Central memory CD4-positive, alpha-beta T cell (primary cell): ENCODE measurements at places on chromosomes 16 and 17.

DNA sequence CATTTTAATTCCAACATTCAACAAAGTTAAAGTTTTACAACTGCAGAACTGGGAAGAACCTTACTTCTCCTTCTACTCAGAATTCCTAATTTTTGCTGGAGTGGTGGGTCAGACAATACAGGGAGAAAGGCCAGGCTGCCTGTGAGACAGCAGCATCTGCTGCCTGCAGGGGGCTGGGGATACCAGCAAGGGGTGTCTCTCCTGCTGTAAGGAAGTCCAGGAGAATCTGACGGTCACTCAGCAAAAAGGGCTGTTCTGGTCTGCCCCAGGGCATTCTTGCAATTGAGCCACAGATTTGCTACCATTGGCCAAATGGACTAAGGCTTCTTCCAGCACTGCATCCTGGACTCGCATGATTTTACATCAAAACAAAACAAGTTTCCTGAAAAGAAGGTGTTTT lies 426.6 kb upstream of the CDH11 start:
- DNase-seq = no peak

DNA sequence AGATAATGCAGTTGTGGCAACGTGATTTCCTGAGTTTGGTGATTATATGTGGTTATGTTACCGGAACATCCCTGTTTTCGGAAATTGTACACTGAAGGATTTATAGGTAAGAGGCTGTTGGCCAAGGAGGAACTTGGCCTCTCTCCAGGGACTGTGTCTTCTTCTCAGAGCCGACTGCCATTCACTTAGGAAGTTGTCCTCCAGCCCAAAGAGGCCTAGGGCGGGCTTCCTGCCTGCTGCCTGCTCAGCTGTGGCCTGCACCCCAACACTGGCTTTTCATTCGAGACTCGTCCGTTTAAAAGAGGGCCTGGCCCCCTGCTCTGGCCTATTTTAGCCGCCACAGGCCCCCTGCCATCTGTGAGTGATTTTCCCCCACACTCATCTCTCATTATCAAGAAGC lies 64.3 kb downstream of the ZDHHC7 start:
- no peak for DNase-seq

- no peak for DNase-seq
These were observed 636 bp upstream of the RAP1GAP2 start for GRCh38 chr17:2795441-2796163.

DNA sequence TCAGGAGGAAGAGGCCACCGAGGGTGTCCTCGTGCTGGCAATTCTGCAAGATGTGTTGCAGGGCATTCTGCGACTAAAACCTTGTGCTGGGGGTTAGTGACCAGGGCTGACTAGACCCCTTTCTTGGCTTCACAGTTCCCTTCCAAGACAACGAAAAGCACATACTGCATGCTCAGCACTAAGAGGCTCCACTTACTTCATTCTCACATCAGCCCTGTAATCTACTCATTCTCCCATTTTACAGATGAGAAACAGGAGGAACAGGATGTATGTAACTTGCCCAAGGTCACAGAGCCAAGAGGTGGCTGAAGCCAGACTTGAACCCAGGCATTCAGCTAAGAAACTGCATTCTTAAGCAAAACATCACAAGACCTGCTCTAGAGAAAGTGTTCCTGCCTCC lies 5.3 kb upstream of the PHOSPHO1 start:
- DNase-seq = no peak

- no peak for DNase-seq
These were observed 11.7 kb downstream of the ZFHX3 start for GRCh38 chr16:73036074-73036826.

GRCh38 chr16:2077016-2077415 lies 29.2 kb downstream of the TSC2 start:
- DNase-seq = no peak

GRCh38 chr17:21495281-21495680 lies 119.1 kb downstream of the KCNJ12 start:
- no peak for DNase-seq

DNA sequence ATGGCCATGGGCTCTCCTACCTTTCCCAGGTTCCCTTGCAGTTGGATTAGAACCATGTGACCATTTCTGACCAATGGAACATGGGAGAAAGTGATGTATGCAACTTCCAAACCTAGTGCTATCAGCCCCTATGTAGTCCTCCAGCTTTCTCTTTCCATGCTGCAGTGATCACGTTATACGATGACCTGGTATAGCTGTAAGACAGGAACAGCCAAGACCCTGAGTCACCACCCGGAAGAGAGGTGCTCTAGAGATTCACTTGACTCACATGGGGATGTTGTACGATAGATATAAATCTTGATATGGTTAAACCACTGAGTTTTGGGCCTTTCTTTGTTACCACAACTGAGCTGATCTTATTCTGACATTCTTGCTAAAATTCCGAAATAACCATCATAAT lies 65.1 kb downstream of the NOG start:
- DNase-seq = no peak

- no peak for DNase-seq
These were observed 5.2 kb downstream of the ITGA3 start for GRCh38 chr17:50060951-50061712.

GRCh38 chr17:11547853-11548252 lies 50.4 kb upstream of the DNAH9 start:
- no peak for DNase-seq

DNA sequence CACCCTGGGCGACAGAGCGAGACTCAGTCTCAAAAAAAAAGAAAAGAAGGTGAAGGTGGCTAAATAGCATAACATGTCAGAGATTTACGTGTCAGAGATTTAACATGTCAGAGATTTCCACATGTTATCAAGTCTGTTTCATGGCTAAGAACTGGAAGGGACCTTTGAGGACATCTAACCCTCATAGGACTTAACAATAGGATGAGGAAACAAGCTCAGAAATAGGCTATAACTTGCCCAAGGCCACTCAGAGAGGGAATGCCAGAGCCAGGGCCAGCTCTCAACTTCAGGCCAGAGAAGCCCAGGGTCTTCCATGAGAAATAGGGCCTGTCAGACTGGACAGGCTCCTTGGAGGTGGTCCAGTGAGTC lies 26.8 kb upstream of the ZNF629 start:
- no peak for DNase-seq

GRCh38 chr16:84324434-84325262 lies 30.0 kb downstream of the WFDC1 start:
- no peak for DNase-seq

GRCh38 chr16:86494039-86494564 lies 16.2 kb upstream of the FOXF1 start:
- no peak for DNase-seq

- DNase-seq = no peak
These were observed 41.8 kb upstream of the PEMT start for GRCh38 chr17:17633310-17633709.

DNA sequence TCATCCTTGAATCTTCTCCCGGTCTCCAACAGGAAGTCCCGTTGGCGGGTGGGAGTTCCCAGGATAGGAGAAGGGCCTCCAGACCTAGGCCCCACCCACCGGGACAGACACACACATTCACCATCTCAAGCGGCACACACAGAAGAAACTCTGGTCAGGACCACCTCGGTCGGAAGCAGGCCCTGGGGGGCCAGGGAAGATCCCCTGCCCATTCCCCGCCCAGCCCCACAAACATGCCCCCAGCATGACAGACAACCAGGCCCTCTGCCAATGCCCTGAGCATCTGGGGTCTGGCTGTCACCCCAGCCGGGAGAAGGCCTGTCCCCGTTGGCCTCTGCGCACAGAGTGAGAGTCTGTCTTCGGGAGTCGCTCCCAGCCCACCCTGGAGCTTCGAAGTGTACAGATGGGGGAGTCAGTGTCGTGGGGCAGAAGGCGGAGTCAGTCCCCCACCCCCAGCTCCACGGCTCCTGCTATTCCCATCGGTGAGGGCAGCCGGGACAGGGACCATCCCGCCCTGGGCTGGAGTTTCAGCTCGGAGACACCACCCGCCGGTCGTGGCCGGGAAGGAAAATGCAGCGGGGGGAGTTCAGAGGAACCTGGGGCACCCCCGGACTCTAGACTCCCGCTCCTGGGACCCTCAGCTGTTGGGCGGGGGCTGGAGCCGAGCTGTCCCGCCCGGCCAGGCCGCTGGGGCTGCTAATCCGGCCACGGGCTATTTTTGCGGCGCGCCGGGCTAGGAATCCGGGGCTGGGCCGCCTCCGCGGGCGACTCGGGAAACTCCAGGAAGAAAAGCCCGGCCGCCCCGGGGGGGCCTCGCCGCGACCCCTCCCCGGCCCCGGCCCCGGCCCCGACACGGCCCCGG lies 660 bp downstream of the RHBDF1 start:
- no peak for DNase-seq

- no peak for DNase-seq
These were observed 26.7 kb downstream of the SAP30BP start for GRCh38 chr17:75693500-75694481.

DNA sequence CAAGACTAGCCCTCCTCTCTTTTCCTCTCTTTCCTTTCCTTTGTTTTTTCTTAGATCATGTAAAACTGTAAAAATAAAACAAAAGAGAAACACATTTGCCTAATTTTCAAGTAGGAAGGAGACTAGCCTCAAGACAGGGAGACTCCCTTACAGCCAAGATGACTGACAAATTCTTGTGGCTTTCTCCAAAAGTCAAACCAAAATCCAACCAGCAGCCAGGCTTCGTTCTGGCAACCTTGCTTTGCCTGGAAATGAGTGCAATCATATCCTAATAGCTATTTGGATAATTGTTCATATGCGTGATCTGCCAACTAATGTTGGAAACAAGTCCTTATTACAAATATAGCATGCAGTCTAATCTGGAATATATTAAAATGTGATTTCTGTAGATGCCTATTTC lies 868.9 kb upstream of the SOX9 start:
- DNase-seq = no peak

DNA sequence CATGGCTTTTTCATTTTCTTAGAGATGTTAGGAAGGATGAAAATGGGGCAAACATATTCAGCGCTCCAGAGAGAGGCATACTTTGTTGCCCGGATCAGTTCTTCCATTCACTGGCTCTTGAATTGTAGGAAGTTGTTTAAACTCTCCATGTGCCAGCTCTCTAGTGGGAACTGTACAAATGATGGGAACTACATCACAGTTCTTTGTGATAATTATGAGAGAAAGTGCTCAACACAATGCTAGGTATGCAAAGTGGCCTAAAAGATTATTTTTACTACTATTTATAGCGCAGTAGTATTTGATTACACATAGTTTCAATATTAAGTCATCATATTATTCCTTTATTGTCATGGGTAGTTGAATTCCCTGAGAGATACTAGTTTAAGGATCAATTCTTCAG lies 268.5 kb downstream of the RBFOX1 start:
- no peak for DNase-seq

- DNase-seq = no peak
These were observed 10.6 kb downstream of the USP7 start for GRCh38 chr16:8953064-8953463.

DNA sequence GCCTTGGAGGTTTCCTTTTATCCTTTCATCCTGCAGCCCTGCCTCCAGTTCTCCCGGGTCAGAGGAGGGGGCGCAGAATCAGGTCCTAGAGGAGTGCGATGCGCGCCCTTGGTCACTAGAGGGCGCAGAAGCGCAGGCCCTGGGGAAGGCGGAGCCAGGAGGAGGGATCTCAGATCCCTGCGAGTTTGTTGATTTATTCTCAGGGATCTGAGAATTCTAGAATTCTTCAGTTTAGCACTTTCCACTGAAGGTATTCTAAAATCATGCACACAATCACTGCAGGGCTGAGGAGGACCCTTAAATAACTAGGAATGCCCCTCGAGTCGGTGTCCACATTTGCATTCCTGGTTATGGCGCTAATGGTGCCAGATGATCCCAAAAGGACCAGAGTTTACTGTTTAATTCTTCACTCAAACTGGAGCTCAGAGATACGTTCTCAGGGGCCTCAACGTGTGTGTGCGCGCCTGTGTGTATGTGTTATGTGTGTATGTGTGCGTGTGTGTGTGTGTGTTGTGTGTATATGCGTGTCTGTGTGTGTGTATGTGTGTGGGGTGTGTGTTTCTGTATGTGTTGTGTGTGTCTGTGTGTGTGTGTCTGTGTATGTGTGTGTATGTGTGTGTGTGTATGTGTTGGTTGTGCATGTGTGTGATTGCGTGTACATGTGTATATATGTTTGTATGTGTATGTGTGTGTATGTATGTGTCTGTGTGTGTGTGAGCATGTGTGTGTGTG lies 6.9 kb upstream of the ELAC2 start:
- peak; percentile 57 for DNase-seq

DNA sequence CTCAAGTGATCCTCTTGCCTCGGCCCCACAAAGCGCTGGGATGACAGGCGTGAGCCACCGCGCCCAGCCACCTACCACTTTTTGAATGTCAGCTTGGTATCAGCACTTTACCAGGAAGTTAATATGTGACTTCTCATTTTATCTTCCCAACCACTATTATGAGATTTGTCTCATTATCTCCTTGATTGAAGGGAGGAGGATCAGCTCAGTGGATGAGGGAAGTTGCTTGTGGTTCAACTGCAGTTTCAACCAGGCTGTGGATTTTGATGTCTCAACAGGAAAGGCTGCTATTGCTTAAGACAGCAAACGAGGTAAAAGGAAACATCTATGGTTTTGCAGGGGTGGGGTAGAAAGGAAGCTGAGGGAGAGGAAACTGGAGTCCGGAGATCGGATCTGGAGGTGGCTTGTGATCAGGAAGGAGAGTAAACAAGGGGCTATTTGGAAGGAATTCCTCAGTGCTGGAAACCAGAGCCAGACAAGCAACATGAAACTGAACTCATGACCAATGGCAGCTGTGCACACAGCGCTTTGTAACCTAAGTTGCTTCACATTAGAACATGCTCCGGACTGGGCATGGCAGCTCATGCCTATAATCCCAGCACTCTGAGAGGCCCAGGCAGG lies 180.5 kb downstream of the VPS53 start:
- DNase-seq = no peak

- no peak for DNase-seq
These were observed 758.8 kb downstream of the CDH11 start for GRCh38 chr16:64363039-64363438.

DNA sequence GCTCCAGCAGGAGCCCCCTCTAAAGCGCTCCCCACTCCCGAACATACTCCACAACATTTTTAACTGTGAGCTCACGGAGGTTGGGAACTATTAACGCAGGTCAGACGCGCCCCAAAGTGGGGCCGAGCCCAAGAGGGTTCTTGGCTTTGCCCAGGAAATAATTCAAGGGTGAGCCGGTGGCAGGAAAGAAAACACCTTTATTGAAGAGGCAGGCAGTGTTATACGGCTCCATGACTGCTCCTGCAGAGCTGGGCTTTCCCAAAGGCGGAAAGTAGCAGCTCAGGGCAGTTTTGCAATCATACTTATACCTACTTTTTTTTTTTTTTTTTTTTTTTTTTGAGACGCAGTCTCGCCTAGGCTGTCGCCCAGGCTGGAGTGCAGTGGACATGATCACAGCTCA lies 6.2 kb downstream of the ADCY9 start:
- DNase-seq = no peak
